CD4-positive, alpha-beta T cell treated with Interleukin-10 for 1 hour (primary cell): ENCODE measurements at places on chromosomes 3 and 15.

DNA sequence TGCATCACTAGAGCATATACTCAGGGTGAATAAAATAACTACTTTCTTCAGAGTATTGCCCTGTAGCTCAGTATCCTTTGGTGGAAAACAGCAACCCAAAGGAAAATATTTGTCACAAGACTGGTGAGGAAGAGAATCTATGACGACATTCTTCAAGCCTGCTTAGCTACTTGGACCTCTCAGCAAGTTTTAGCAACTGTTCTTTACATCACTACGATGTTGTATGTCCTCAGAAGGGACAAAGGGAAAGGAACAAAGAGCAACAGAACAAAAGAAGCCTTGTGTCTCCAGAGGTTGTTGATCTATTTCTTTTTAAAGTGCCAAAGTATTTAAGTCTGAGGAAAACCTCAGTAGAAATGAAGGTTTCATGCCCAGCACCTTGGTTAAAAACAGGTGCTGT lies 746.7 kb downstream of the NAALADL2 start:
- DNase-seq, result no peak

- DNase-seq, result no peak
Observed at GRCh38 chr3:98360681-98361080, 7.0 kb downstream of the OR5K4 start.

DNA sequence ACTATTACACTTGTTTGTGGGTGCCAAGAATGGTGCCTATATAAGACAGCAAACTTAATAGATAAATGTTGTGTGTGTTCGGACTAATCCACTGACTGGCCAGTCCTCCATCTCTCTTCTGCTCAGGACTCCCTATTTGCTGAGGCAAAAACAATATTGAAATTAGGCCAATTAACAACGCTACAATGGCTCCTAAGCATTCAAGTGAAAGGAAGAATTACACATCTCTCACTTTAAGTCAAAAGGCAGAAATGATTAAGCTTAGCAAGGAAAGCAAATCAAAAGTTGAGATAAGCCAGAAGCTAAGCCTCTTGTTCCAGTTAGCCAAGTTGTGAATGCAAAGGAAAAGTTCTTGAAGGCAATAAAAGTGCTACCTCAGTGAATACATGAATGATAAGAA lies 126.9 kb downstream of the CCNL1 start:
- no peak for DNase-seq

GRCh38 chr3:183151821-183152351 lies 10.6 kb downstream of the LAMP3 start:
- DNase-seq, result no peak

GRCh38 chr3:139757448-139758030 lies 79.8 kb upstream of the NMNAT3 start:
- no peak for DNase-seq
